GM04504 (cell line): ENCODE measurements at places on chromosomes 5 and 9.

- DNase-seq = no peak
Measured at GRCh38 chr9:134966697-134967546, 49.2 kb upstream of the FCN1 start.

- DNase-seq = peak; percentile 96
Measured at GRCh38 chr5:179313849-179314521, 31.3 kb downstream of the ADAMTS2 start.

- no peak for DNase-seq
Measured at GRCh38 chr9:134959126-134959970, 41.6 kb upstream of the FCN1 start.

DNA sequence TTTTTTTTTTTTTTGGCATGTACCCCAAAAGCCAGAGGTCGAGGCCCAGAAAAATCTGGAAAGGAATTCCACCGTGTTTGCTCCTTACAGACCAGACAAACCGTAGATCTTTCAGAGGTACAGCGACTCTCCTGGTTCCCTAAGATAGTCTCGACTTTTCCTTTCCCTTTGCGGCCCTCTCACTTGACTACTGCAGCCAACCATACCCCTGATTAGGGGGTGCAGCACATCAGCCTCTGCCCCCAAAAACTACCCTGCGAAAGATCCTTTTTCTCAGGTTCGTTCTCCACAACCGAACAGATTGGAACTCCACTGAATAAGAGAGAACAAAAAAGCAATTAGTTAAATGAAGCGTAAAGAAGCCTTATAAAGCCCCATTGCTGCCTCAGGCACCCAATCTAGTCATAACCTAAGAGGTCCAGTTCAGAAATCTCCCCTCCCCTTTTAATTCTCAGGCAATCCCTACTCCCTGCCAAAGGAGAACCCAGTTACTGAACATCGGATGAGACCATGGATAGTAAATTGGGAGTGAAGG is 379 bp upstream of the TICAM2 start:
- DNase-seq = no peak

DNA sequence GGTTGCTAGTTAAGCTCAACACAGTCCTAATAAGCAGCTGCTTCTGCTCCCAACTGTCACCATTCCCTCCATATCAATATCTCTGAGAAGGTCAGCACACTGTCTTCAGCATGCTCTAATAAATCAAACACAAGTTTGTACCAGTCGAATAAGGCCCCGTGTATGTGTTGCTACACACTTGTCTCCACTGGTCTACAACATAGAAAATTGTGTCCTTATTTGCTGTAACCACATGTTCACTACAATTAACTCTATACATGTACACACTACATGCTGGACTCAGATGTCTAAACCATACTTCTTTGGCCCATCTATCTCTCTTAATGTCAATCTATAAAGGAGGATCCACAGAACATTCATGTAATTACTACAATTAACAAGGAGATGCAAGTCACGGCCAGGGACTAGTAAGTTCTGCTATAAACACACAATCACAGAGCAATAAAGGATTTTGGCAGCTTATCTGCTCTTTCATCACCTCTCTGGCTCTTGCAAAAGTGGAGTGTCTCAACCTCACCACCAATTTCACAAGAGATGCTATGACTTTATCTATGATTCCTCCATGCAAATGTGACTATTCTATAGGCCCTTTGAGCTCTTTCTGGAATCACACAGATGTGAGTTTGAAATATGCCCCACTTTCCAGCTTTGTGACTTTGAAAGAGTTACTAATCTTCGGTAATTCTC is 143.9 kb downstream of the SEMA5A start:
- DNase-seq = peak; percentile 53

- DNase-seq = no peak
Measured at GRCh38 chr5:9314558-9314957, 231.3 kb downstream of the SEMA5A start.

GRCh38 chr5:63089147-63089546 is 510.5 kb downstream of the LRRC70 start:
- no peak for DNase-seq

- DNase-seq = no peak
Measured at GRCh38 chr9:2138646-2139045, 123.5 kb downstream of the SMARCA2 start.

DNA sequence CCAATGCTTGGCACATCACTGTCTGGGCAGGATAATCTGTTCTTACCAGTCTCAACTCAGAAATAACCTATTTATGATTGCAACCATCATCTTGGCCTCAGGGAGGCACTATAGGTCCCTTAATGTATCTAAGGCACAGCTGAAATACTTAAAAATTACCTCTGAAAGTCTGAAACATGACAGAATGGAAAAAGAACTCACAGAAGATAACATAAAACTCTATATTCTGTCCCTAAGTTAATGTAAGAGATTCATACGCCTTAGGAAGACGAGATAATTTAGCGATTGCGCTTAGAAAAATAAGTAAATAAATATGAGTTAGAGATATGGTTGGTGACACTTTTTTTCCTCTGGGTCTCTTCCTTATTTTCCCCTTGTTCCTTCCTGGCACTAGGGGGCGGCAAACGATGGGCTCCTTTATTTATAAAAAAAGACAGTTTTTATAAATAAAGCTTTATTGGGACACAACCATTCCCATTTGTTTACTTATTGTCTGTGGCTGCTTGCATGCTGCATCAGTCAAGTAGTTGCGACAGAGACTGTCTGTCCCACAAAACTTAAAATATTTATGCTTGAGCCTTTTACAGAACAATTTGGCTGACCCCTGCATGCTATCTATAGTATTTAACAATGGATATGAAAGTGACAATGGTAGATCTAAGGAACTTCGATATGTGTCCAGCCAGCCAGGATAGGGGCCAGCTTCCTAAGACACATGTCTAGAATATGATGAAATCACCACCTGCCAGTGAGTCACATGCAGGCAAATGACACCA is 79.6 kb downstream of the PDE4D start:
- DNase-seq = no peak

GRCh38 chr5:6733411-6734242 is 20.4 kb downstream of the TENT4A start:
- DNase-seq = no peak

- no peak for DNase-seq
Measured at GRCh38 chr9:31390403-31391025, 993.9 kb upstream of the ACO1 start.

GRCh38 chr9:91937056-91937455 is 13.0 kb downstream of the ROR2 start:
- DNase-seq = no peak

DNA sequence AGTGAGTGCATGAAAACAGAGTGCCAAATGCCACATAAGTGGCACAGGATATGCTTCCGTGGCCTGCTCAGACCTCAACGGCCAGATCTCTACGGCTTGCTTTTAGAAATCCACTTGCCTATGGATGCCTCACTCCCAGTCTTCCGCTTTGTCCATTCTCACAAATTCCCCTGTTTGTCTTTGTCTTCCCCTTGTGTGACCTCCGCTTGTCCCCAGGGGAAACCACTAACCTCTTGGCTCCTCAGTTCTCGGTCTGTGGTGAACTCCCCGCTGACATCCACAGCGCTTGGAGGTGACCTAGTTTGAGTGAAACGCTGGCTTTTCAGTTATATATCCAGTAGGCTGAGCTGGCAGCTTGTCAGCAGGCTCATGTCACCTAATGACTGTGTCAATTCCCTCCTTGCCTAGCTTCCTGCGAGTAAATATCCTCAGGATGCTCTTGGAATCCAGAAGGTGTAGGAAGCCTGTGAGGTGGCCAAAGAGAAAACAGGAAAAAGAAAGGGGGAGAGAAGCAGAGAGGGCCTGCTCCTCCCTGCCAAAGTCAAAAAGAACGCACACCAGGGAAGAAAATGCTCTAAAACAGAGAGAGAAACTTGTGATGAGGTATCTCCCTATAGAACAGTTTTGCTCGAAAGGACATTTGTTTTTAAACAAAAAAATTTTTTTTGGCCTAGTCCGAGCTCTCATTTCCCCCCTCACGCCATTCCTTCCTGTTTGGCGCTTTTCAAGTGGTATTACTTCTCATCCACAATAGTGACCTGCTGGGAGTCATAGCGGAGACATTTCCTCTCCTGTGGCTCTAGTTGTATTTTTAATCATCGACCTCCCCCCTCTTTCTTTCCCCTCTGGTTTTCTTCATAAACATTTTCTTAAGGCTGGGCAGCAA is 101.6 kb upstream of the SPRY4 start:
- DNase-seq = peak; percentile 67

- DNase-seq = peak; percentile 100
Measured at GRCh38 chr5:149445739-149446369, 66.8 kb upstream of the IL17B start.

DNA sequence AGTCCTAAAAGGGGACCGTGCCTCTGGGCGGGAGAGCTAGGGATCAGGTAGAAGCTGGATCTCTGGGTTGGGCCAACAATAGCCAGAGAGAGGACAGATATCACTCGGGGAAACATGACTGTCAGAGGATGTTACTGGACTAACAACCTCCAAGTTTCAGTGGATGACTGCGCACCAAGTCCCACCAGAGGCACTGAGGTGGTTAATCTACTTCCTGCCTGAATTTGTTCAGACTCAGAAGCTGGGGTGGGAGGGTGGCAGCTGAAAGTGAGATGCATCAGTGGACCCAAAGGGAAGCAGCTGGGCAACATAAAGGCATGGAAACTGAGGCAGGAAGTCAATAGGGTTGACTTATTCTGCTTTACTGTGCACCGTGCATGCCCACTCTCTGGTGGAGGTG is 130.1 kb upstream of the SLC44A1 start:
- no peak for DNase-seq

- DNase-seq = no peak
Measured at GRCh38 chr5:31078956-31079355, 114.5 kb upstream of the CDH6 start.

DNA sequence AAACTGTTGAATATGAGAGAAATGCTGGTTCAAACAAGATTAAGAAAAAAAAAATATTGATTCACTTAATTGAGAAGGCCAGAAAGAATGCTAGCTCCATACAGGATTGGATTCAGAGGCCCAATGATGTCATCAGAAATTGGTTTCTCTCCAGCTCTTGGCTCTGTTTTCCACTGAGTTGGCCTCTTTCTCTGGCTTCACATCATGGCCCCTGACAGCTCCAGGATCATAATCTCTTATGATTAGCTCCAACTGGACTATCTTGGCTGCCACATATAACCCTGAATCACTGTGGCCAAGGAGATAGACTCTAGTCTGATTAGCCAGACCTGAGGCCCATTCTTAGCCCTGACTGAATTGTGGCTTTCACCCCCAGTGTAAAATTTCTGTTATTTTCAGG is 244.7 kb upstream of the GRAMD2B start:
- peak; percentile 18 for DNase-seq

GRCh38 chr9:125747765-125748445 is 732 bp downstream of the PBX3 start:
- DNase-seq = no peak

- no peak for DNase-seq
Measured at GRCh38 chr9:132351404-132352045, 3.3 kb downstream of the SETX start.

- DNase-seq = no peak
Measured at GRCh38 chr5:157219491-157220271, 39.0 kb downstream of the ITK start.

- no peak for DNase-seq
Measured at GRCh38 chr5:154519359-154519758, 41.3 kb upstream of the HAND1 start.

- DNase-seq = no peak
Measured at GRCh38 chr9:72635197-72635596, 113.8 kb downstream of the TMC1 start.

DNA sequence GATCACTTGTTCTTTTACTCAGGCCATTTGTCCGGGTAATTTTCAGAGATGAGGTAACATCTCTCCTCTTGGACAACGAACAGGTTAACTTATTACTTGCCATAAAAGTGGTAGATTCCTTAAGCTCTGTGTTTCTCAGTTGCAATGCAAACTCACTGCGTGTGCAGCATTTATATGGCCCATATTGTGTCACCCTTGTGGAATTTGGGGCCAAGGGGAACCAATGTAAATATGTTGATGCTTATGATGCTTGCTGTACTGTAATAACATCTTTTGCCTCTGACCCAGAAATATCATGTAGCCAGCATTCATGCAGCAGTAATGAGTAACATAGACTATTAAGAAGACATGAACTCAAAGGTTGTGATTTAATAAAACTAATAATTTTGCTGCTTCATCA is 175.8 kb downstream of the ADAMTS6 start:
- no peak for DNase-seq
